Substantia nigra (tissue), 51 donors: ENCODE measurements at places on chromosomes 7 and 10.

- no peak for DNase-seq
Measured at GRCh38 chr7:44184873-44185446, 4.3 kb downstream of the GCK start.

DNA sequence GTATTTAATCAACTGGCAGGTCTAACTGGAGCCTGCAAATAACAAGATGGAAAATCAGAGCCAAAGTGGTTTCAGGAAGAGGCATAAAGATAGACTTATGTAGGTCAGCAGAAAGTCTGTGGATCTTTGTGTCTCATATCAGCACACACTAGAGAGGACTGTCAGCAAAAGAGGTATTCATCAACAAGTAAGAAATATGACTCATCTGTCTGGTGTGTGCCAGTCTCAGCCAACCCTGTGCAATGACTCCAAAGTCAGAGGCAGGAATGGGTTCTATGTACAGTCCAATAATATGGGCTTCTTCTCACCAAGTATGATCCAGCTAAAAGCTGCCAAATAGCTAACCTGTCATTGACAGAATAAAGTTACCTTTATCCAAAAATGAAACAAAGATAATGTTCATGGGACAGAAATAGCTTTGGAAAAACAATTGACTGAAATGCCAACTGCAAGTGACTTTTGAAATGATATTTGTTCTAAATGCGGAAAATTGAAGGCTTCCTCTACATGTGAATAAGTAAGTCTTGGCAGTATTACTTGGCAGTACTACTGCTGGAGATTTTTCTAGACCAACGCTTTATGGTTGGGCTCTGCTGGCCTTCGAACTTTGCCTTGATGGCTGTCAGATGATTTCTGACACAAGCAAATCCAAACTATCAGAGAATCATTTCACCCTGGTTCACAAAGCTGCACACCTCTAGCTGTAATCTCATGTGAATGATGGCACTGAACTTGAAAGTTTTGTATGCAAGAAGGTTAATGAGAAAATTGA, 272.3 kb upstream of the SEMA3C start:
- no peak for DNase-seq

GRCh38 chr7:114916261-114916892, 5.5 kb upstream of the MDFIC start:
- DNase-seq: no peak

GRCh38 chr7:112987171-112987570, 99.5 kb downstream of the GPR85 start:
- no peak for DNase-seq

GRCh38 chr10:52297747-52298146, 16.3 kb upstream of the DKK1 start:
- no peak for DNase-seq

GRCh38 chr10:31290386-31290785, 28.6 kb upstream of the ZEB1 start:
- no peak for DNase-seq

DNA sequence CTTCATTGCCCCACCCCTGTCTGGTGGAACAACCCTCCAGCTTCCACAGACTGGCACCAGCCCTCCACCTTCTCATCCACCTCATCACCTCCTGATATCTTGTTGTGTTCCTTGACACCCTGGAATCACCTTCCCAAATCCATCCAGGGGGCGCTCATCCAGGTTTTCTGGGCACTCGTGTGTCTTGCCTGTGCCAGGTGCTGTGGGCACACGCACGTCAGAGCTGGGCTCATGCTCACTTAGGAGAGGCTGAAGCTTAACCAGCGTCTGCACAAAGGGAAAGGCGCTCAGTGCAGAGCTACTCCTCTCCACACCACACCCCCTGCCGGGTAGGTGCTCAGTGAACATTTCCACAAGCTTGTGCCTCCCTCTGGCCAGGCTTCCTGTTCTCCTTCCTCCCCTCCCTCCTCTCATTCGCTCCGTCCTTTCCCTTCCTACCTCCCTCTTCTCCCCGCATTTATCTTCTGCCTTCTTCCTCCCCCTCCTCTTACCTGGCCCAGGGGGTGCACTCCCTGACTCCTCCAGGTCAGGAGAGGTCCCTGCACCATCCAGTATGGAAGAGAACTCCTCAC, 4.8 kb downstream of the ADCYAP1R1 start:
- no peak for DNase-seq
